ENCODE measurements at places on chromosomes 11 and 22.

GRCh38 chr11:43130616-43131015 lies 181.2 kb upstream of the API5 start:
- no peak overlapping the region for H3K27ac ChIP-seq
- no peak overlapping the region for H3K4me3 ChIP-seq
- no peak for DNase-seq
- H3K36me3 ChIP-seq = no peaks in the 10 kb centered on the region

DNA sequence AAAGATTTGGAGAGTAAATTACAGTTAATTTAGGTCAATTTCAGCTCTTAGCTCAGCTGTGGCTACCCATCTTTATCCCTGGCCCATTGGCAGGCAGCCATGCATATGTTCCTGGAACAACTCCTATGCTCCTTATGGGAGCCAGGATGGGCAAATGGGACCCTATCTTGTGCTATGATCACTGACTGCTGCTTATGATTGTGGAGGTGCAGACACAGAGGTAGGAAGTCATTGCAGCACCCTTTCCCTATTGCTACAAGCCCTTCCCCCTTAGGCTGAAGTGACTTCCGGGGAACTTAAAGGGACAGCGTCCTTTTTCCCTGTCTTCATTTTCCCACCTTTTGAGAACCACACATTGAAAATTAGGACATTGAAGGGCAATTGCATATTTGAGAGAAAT lies 112.7 kb downstream of the FCHSD2 start:
- H3K4me3 ChIP-seq = no peak overlapping the region
- no peaks in the 10 kb centered on the region for H3K4me1 ChIP-seq
- no peaks in the 10 kb centered on the region for H3K27me3 ChIP-seq

- H3K27me3 ChIP-seq = no peaks in the 10 kb centered on the region
- no peaks in the 10 kb centered on the region for H3K36me3 ChIP-seq
- H3K27ac ChIP-seq = peak overlapping the region; percentile 100
- DNase-seq = peak; percentile 93
- peaks cover 59% of the 10 kb centered on the region for H3K4me1 ChIP-seq
- H3K4me3 ChIP-seq = peak overlapping the region; percentile 92
Observed at GRCh38 chr11:118918128-118918685, 7.5 kb downstream of the BCL9L start.

- H3K4me3 ChIP-seq = peak overlapping the region; percentile 58
- DNase-seq = no peak
- H3K27me3 ChIP-seq = peaks cover 83% of the 10 kb centered on the region
- no peaks in the 10 kb centered on the region for H3K4me1 ChIP-seq
Observed at GRCh38 chr11:69817265-69818230, 1.7 kb downstream of the FGF3 start.

DNA sequence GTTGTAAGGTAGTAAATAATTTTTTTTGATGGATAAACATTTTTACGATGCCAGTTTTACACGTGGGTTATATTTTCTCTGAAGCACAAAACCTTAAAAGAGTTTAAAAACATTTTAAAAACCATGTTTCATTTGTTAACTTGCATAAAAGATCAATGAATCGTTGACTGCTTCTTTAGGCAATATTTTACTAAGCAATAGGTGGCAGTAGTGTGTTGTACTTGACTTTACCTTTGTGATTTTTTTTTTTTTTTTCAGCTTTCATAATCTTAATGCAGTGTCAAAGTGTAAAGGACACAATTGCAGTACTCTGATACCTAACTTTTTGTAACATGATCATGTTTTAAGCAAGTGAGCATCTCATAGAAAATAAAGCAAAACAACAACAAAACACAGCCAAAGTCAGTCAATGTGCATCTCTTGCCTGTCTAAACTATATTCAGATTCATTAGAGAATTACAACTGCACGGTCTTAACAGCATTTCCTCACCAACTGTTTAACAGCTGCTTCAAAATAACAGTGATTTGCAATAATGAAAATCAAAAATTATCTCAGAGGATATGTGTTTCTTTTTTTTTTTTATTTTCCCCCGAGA lies 27.7 kb downstream of the DNAJC24 start:
- no peaks in the 10 kb centered on the region for H3K27me3 ChIP-seq
- H3K4me1 ChIP-seq = no peaks in the 10 kb centered on the region
- H3K4me3 ChIP-seq = no peak overlapping the region

DNA sequence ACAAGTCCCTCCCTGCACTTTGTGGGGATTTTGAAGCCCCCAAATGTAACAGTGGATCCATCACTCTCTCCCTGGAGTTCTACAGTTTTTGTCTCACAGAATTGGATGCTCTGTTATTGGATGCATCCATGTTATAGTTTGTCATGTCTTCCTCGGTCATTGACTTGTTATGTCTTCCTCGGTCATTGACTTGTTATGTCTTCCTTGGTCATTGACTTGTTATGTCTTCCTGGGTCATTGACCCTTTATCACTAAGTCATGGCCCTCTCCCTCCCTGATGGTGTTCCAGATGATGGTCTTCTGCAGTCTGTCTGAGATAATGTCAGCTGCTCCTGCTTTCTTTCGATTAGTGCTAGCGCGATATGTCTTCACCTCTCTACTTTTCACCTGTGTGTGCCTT lies 981.5 kb downstream of the BRD1 start:
- no peaks in the 10 kb centered on the region for H3K36me3 ChIP-seq
- no peaks in the 10 kb centered on the region for H3K4me1 ChIP-seq
- H3K27me3 ChIP-seq = no peaks in the 10 kb centered on the region
- DNase-seq = no peak
- no peak overlapping the region for H3K27ac ChIP-seq

DNA sequence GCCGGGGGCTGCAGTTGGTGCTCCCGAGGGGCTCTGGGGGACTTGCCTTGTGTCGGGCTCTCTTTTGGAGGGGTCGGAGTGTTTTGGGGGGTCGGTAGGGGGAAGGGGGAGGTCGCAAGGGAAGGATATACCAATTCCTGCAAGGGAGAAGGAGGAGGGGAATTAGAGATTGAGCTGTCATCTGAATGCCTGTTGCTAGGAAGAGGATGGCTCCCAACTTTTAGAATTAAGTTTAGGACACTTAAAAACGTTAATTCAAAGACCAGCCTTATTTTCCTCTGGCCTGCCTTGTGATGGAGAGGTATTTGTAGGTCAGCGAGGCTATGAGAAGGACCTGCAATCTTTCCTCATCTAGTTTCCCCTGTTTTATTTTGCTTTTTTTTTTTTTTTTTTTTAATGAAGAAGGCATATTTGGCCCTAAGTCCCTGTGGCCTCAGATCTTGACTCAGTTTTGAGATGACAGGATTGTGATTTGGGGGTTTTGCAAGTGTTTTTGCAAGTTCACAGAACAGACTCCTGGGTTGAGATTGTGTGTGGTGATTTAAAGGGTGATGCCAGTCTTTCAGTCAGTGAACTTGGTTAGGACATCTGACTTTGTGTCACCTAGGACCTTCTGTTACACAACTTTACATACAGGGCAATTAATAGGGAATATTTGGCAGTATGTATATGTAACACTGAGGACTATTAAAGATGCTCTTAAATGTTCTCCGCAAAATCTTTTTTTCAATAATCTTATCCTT lies 672 bp downstream of the TMEM135 start:
- H3K27me3 ChIP-seq = no peaks in the 10 kb centered on the region
- H3K4me1 ChIP-seq = no peaks in the 10 kb centered on the region
- DNase-seq = no peak
- no peaks in the 10 kb centered on the region for H3K36me3 ChIP-seq
- peak overlapping the region; percentile 97 for H3K27ac ChIP-seq

DNA sequence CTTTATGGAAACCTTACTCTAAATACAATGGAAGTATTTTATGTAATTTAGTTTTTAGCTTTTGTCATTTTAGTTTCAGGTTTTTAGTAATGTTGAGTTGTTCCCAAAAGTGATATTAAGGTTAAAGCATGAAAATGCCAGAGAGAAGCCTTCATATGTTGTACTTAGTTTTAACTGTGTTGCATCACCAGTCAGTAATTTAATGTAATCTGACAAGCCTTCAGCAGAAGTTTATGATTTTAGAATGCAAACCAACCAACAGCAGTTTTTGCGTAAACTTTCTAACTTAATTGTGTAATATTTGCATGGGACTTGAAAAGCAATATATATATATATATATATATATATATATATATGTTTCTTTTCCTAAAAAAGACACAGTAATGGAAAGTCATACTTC lies 110.6 kb downstream of the MSANTD4 start:
- no peaks in the 10 kb centered on the region for H3K4me1 ChIP-seq
- no peak overlapping the region for H3K27ac ChIP-seq
- H3K27me3 ChIP-seq = no peaks in the 10 kb centered on the region
- no peak for DNase-seq
- H3K36me3 ChIP-seq = no peaks in the 10 kb centered on the region

GRCh38 chr11:76600124-76600655 lies 70.4 kb downstream of the LRRC32 start:
- H3K4me1 ChIP-seq = no peaks in the 10 kb centered on the region
- no peak overlapping the region for H3K4me3 ChIP-seq
- no peaks in the 10 kb centered on the region for H3K36me3 ChIP-seq

DNA sequence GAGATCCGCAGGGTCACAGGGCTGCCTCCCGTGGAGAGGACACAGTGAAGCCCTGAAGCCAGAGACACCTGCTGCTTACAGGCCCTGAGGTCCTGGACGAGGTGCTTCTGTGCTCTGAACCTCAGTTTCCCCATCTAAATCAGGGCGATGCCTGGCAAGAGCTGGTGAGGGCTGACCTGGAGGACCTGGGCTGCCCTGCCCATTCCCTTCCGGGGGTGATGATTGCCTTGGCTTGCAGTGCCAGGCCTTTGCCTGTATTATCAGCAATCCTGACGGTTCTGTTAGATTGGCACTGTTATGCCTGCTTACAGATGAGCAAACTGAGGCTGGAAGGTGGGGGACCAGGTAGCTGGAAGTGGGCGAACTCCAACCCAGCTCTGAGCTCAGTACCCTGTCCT lies 7.8 kb upstream of the GTSE1 start:
- H3K4me3 ChIP-seq = no peak overlapping the region
- H3K36me3 ChIP-seq = peaks cover 11% of the 10 kb centered on the region
- no peak for DNase-seq

DNA sequence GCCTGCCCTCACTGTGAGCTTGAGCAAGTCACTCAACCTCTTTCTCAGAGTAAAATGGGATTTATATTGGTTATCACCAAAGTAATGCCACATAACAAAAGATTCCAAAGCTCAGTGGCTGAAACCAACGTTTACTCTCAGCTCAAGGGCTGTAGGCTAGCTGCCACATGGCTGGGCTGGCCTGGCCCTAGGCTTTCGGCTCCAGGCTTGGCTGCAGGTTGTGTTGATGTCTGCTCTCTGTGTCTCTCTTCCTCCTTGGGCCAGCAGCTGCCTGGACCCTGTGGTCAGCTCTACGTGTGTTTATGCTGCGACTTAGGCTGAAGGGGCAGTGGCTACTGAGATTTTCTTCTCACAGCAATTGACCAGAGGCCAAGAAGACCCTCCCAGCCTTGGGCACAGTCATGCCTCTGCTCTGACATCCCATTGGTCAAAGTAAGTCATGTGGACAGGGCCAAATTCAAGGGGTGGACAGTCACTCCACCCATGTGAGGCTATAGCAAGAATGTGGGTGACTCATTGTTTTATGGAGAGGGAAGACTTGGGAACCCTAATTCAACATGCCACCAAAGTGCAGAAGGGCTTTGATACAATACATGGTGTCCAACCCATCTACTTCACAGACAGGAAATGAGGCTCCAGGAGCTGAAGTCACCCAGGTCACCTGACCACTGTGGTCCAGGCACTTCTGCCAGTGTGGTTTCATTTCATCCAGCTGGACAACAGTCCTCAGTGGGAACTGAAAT lies 90.6 kb downstream of the TSPAN18 start:
- H3K27ac ChIP-seq = peak overlapping the region; percentile 19
- no peaks in the 10 kb centered on the region for H3K36me3 ChIP-seq
- H3K4me3 ChIP-seq = no peak overlapping the region
- H3K4me1 ChIP-seq = no peaks in the 10 kb centered on the region

DNA sequence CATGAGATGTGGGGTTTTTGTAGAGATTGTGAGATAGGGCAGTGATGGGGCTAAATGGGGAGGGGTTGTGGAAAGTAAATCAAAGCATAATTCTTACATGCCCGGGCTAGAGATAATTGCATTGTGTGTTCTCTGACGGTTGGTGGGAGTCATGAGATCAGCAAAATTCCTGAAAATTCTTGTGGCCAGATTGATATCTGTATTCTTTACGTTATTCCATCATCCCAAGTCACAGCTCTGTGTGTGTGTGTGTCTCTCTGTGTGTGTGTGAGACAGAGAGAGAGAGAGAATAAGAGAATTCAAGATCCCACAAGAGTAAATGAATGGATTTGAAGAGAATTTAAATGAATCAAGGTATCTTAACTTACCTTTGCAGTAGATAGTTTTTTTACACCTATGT lies 138.6 kb upstream of the ARHGAP20 start:
- H3K4me3 ChIP-seq = no peak overlapping the region
- no peaks in the 10 kb centered on the region for H3K36me3 ChIP-seq
- H3K27me3 ChIP-seq = no peaks in the 10 kb centered on the region
- H3K4me1 ChIP-seq = no peaks in the 10 kb centered on the region

GRCh38 chr11:11505190-11505589 lies 116.6 kb downstream of the GALNT18 start:
- no peaks in the 10 kb centered on the region for H3K27me3 ChIP-seq
- H3K36me3 ChIP-seq = no peaks in the 10 kb centered on the region
- no peak for DNase-seq
- no peaks in the 10 kb centered on the region for H3K4me1 ChIP-seq

DNA sequence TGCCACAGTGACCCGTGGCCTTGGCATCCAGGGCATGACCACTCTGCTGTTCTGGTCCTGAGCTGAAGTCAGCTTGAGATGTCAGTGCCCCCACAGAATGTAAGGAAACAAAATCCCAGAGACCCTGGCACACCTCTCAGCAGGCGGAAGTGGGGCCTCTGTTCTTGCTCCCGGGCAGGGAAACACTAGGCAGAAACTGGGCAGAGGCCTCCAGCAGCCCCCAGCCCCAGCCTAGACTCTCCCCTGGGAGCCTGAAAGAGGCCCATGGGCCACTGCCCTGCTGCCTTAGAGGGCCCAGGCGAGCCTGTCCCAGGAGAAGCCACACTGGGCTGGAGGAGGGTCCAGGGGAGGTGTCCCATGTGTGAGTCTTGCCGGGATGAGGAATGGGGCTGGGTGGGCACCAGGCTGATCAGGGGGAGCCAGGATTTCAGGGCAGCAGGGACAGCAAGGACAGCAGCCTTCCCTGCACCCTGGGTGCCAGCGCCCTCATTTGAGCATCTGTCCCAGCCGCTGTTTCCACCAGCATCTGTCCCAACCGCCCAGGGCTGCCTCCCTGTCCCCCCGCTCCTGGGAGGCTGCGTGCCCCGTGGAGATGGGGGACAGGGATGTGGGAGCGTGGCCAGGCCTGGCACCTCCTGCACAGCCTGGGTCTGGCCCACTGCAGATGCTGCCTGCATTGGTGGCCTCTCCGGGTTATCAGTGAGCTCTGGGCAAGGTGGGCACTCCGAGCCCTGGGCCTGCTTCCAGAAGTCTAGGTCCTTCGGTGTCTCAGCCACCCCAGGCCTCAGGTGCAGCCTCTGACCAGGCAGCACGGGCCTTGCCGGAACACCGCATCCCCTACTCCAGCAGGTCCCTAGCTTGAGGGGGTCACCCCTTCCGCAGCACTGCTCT lies 1072.4 kb downstream of the BRD1 start:
- DNase-seq = no peak
- no peaks in the 10 kb centered on the region for H3K4me1 ChIP-seq
- no peaks in the 10 kb centered on the region for H3K36me3 ChIP-seq

Data from breast epithelium (tissue), 4 donors.